Suprapubic skin (tissue), 4 donors: ENCODE measurements at places on chromosomes 5 and 9. TPM values are rescaled to one million over a fixed set of nuclear protein-coding genes. Genes with fewer than 3 reads are reported as not detected.

GRCh38 chr5:119537704-119538103 is 85.4 kb downstream of the HSD17B4 start:
- no peaks in the 10 kb centered on the region for H3K4me1 ChIP-seq
- H3K27ac ChIP-seq: no peak overlapping the region
- no peak overlapping the region for H3K4me3 ChIP-seq
- H3K36me3 ChIP-seq: peaks cover 42% of the 10 kb centered on the region
- no peaks in the 10 kb centered on the region for H3K27me3 ChIP-seq

The MGAT1 gene
- total RNA-seq: 125 TPM

GRCh38 chr9:78640728-78641127 is 343.8 kb downstream of the PSAT1 start:
- H3K27ac ChIP-seq: no peak overlapping the region
- H3K36me3 ChIP-seq: no peaks in the 10 kb centered on the region
- no peaks in the 10 kb centered on the region for H3K4me1 ChIP-seq
- no peak overlapping the region for H3K4me3 ChIP-seq
- no peaks in the 10 kb centered on the region for H3K27me3 ChIP-seq

DNA sequence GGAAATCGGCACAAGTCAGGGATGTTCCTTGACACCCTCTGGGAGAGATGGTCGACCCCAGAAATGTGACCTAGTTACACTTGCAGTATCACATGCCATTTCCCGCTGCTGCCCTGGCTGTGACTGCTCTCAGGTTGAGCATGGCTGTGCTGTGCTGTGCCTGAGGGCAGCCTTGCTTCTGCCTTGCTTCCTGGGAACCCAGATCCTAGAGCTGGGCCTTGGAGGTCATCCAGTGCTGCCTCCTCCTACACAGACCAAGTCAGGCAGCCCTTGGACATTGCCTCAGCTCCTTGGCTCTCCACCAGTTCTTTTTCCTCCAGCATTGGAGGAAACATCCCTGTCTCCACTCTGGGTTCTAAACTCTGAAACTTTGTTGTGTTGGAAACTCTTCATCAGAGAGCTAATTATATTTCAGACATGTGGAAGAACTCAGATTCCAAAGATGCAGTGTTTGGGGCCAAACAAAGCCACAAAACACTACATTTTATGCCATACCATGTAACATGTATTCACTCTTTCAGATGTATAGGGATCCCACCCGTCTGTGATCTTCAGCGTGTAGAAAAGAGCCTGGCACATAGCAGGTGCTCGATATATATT is 6.1 kb downstream of the MAMDC2 start:
- DNase-seq: peak; percentile 93
- no peaks in the 10 kb centered on the region for H3K27me3 ChIP-seq
- peaks cover 82% of the 10 kb centered on the region for H3K4me1 ChIP-seq
- H3K4me3 ChIP-seq: no peak overlapping the region
- H3K27ac ChIP-seq: peak overlapping the region; percentile 80

DNA sequence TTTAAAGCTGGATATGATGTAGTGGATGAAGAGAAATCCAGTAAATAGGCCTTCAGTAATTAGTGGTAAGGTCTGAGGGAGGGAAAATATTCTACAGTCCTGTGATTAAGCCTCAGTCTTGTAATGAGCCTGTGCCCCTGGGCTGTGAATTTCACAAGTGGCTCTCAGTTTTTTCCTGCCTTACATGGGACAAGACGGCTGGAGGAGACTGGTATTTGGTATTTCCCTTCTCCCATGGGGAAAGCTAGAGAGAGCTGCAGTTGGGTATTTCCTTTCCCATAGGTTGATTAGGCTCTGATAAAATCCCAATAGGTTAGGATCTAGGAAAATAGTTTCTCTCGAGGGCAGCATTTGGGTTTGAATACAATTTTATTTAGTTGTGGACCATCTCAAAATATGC is 62.2 kb upstream of the GNA14 start:
- no peaks in the 10 kb centered on the region for H3K36me3 ChIP-seq
- no peak overlapping the region for H3K27ac ChIP-seq
- no peak overlapping the region for H3K4me3 ChIP-seq
- no peak for DNase-seq

DNA sequence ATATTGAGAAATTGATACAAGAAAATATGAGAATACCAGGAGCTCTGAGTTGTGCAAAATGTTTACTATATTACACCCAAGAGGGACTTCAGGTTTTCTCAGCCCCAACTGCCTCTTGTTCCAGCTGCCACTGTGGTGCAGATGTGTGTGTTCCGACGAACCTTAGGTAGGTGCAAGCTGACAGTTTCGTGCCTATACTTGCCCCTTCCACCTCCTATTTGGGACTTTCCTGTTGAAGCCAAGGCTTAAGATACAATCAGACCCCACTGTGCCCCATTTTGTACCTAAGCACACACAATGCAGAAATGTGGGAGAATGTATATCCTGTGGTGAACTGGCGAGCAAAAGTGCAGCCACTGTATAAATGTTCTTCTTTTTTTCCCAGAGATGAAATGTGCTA is 80.2 kb downstream of the LURAP1L start:
- H3K4me1 ChIP-seq: peaks cover 4% of the 10 kb centered on the region
- no peak overlapping the region for H3K4me3 ChIP-seq
- no peak overlapping the region for H3K27ac ChIP-seq
- H3K27me3 ChIP-seq: no peaks in the 10 kb centered on the region
- no peak for DNase-seq

GRCh38 chr9:136907011-136907914 is 20.9 kb downstream of the TRAF2 start:
- H3K36me3 ChIP-seq: peaks cover 39% of the 10 kb centered on the region
- no peak overlapping the region for H3K27ac ChIP-seq
- no peak overlapping the region for H3K4me3 ChIP-seq
- H3K27me3 ChIP-seq: no peaks in the 10 kb centered on the region

- peaks cover 30% of the 10 kb centered on the region for H3K4me1 ChIP-seq
- DNase-seq: peak; percentile 60
- peaks cover 59% of the 10 kb centered on the region for H3K36me3 ChIP-seq
- no peak overlapping the region for H3K27ac ChIP-seq
- H3K4me3 ChIP-seq: no peak overlapping the region
- H3K27me3 ChIP-seq: no peaks in the 10 kb centered on the region
These were observed 4.8 kb downstream of the IRF1 start for GRCh38 chr5:132485641-132486317.

The ORM1 gene
- not detected for total RNA-seq

The GCNT1 gene
- total RNA-seq: 7.9 TPM

GRCh38 chr5:53403758-53404157 is 76.7 kb upstream of the FST start:
- no peak overlapping the region for H3K4me3 ChIP-seq
- no peaks in the 10 kb centered on the region for H3K4me1 ChIP-seq
- DNase-seq: no peak
- H3K27me3 ChIP-seq: no peaks in the 10 kb centered on the region
- H3K36me3 ChIP-seq: no peaks in the 10 kb centered on the region

DNA sequence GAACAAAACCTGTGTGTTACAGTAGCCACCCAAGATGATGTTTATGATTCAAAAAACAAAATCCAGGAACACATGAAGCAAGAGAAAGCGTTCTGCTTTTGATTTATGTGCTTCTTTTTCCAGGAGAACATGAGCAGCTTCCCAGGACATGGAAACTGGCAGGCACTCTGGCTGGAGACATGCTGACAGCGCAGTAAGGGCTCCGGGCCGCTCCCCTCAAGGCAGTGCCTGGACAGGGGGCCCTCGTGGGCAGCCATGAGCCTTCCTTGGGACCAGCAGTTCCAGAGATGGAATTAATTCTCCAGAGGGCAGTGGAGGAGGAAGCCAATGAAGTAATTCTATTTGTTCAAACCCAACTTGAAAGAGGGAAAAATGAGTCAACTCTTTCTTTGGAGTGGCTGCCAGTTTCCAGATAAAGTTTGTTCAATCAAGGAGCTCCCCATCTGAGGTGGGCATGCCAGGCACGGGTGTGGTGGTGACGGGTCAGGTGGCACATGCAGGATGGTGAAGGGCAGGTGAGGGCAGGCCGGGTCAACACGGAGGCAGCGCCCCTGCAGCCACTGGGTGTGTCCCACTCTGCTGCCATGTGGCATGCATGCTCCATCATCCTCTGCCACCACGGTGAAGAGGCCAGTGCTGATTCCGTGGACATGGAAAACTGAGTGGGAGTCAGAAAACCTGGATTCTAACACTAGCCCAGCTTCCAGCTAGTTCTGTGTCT is 83.8 kb downstream of the OTULIN start:
- H3K36me3 ChIP-seq: peaks cover 33% of the 10 kb centered on the region
- H3K27me3 ChIP-seq: no peaks in the 10 kb centered on the region
- peak overlapping the region; percentile 1 for H3K27ac ChIP-seq
- no peak for DNase-seq

GRCh38 chr9:112049811-112050516 is 125.1 kb downstream of the SUSD1 start:
- H3K27ac ChIP-seq: no peak overlapping the region
- DNase-seq: no peak
- H3K27me3 ChIP-seq: no peaks in the 10 kb centered on the region
- peaks cover 22% of the 10 kb centered on the region for H3K4me1 ChIP-seq
- H3K4me3 ChIP-seq: no peak overlapping the region
- no peaks in the 10 kb centered on the region for H3K36me3 ChIP-seq

The ADAMTS19 gene
- not detected for total RNA-seq

GRCh38 chr9:98558575-98558974 is 150.2 kb downstream of the GABBR2 start:
- H3K27ac ChIP-seq: no peak overlapping the region
- no peaks in the 10 kb centered on the region for H3K4me1 ChIP-seq
- DNase-seq: no peak

The TNC gene
- 27.0 TPM for total RNA-seq

DNA sequence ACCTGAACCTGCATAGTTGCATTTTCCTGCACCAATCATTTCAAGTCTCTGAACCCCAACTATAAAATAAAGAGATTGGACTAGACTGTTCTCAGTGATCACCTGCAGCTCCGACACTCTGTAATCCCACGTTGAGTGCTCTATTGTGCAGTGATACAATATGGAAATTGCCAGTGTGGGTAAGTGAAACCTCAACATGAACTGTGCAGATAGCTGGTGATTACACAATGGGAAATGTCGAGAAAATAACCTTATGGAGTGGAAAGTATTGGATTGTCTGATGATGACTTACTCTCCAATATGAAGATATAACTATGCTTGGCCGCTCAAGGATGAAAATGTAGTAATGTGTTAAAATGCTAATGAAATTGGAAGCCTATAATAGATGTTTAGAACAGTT is 293.1 kb upstream of the BRINP1 start:
- no peaks in the 10 kb centered on the region for H3K4me1 ChIP-seq
- no peaks in the 10 kb centered on the region for H3K36me3 ChIP-seq
- no peak overlapping the region for H3K4me3 ChIP-seq
- H3K27ac ChIP-seq: no peak overlapping the region
- no peaks in the 10 kb centered on the region for H3K27me3 ChIP-seq

DNA sequence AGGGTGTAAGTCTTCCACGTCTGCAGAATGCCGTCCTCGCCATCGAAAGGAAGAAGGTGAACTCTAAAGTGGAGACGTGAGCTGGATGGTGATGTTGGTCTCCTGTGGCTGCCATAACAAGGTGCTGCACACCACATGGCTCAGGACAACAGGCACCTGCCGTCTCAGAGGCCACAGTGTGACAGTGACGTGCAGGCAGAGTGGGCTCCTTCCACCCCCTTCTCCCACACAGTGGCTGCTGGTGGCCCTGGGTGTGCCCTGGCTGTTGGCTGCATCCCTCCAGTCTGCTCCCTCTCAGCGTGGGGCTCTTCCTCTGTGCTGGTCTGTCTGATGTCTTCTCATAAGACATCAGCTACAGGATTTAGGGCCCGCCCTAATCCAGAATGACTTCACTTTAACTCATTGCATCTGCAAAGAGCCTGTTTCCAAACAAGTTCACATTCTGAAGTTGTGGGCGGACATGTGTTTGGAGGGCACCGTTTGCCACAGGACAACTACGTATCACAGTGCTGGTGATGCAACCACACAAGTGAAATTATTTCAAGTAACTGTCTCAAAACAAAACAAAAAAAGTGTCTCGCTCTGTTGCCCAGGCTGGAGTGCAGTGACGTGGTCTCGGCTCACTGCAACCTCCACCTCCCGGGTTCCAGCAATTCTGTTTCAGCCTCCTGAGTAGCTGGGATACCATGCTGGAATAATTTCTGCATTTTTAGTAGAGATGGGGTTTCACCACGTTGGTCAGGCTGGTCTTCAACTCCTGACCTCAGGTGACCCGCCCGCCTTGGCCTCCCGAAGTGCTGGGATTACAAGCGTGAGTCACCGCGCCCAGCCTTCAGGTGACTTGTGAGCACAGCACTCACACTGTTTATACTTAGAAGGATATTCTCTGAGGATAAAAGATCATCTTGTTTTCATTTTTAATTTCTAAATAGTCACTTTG is 31.2 kb upstream of the CLPTM1L start:
- H3K36me3 ChIP-seq: no peaks in the 10 kb centered on the region
- peak; percentile 38 for DNase-seq
- no peak overlapping the region for H3K27ac ChIP-seq

- no peak overlapping the region for H3K4me3 ChIP-seq
- no peaks in the 10 kb centered on the region for H3K36me3 ChIP-seq
- peaks cover 31% of the 10 kb centered on the region for H3K4me1 ChIP-seq
- peak; percentile 67 for DNase-seq
- H3K27me3 ChIP-seq: no peaks in the 10 kb centered on the region
These were observed 28.6 kb upstream of the CTNNA1 start for GRCh38 chr5:138724470-138725146.

DNA sequence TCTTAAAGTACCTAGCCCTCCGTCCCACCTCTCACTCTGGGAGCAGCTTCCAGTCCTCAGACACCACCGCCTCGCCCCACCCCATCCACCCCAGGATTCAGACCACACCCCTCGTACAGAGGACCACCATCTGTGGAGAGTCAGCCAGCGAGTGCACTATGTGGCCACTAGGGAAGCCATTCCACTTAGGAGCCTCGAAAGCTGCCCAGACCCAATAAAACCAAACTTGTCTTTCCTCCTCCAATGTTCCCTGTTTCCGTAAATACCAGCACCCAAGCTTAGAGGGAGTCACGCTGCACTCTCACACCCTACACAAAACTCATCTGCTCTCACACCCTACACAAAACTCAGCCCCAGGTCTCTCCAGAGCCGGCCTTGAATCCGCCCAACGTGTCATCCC is 1.9 kb downstream of the GCNT4 start:
- no peak overlapping the region for H3K4me3 ChIP-seq
- H3K36me3 ChIP-seq: no peaks in the 10 kb centered on the region
- H3K27ac ChIP-seq: no peak overlapping the region
- no peak for DNase-seq
- H3K4me1 ChIP-seq: peaks cover 42% of the 10 kb centered on the region
- H3K27me3 ChIP-seq: no peaks in the 10 kb centered on the region

DNA sequence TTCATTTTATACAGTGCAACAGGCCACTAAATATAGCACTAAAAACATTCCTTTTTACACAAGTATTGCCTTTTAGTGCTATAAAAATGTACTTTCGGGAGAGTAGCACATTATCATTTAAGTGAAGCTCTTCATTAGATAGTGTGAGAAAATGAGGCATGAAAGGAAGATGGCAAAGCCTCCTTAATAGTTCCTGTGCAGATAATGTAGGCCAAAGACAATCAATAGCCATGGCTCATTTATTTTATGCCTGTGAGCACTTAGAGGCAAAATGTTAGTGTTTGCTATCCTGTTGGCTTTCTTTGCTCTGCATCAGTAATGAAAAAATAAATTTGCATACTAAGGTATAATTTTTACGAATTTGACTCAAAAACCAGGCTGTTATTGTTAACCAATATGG is 929.5 kb upstream of the C9orf72 start:
- H3K4me1 ChIP-seq: no peaks in the 10 kb centered on the region
- no peak overlapping the region for H3K27ac ChIP-seq
- no peak for DNase-seq
- H3K27me3 ChIP-seq: no peaks in the 10 kb centered on the region
